ENCODE measurements at places on chromosomes 7 and 10.

DNA sequence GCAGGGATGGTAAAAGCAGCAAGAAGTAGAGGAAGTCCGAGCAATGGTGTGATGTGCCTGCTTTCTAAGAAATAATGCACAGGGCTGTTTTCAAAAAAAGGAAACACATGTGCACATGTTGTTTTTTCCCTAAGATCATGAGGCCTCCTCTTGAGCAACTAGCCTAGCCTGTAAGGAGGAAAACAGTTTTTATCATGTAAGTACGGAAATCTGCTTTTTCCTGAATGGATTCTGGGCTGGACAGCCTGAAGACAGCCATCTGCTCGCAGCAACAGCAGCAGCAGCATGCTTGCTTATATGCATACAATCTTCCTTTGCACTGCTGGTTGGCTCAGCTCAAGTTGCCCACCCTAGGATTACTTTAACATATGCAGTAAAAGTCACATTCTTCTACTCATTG, 87.1 kb downstream of the HIBADH start:
- DNase-seq, result no peak

- DNase-seq, result no peak
These were observed 357.8 kb upstream of the MKI67 start for GRCh38 chr10:128484041-128484440.

DNA sequence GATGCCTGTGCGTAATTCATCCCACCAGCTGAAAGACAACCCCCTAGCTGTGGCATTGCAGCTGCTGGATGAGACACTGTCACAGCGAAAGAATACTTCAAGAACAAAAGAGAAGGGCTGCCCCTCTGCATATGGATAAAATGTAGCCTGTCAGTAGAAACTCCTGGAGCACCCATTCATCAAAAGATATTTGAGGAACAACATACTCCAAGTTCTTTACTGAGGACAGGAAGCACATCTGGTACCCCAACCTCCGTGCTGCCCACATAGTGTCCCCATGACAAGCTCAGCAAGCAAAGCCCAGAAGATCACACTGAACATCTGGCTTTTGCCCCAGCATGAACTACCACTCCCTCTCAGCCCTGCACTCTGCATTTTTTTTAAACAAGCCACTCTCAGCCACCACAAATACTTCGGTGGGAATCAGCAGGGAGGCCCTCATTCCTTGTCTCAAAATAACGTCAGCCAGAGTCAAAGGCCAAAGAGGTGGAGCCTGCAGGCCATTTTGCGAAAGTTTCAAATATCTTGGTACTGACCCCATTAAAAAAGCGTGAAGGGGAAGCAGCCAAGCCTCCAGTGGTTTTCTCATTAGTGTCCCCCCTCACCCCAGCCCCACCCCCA, 1.7 kb downstream of the CREB3L2 start:
- DNase-seq, result peak; percentile 71

GRCh38 chr7:87850836-87851593, 25.1 kb downstream of the SLC25A40 start:
- DNase-seq, result no peak

- DNase-seq, result no peak
These were observed 114.0 kb downstream of the GRID1 start for GRCh38 chr10:86252556-86252955.

DNA sequence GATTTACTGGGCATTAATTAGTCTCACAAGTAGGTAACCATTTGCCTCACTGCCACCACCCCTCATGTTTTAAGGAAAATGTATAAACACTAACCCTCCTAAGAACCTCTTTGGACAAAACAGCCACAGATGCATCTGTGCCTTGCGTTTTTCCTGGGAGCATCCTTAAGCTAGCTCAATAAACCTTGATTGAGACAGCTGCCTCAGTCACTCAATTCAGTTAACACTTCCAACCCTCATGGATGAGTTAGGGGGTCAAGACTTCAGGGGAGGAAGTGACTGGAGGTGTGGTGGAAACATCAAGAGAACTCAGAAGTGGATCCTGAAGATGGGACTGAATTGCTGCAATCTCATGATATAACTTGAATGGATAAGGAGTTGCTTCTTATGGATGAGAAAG, 31.5 kb downstream of the CUL2 start:
- DNase-seq, result no peak

GRCh38 chr10:43170491-43170890, 32.2 kb downstream of the CSGALNACT2 start:
- DNase-seq, result no peak

GRCh38 chr10:32149252-32149955, 93.2 kb upstream of the KIF5B start:
- peak; percentile 52 for DNase-seq

DNA sequence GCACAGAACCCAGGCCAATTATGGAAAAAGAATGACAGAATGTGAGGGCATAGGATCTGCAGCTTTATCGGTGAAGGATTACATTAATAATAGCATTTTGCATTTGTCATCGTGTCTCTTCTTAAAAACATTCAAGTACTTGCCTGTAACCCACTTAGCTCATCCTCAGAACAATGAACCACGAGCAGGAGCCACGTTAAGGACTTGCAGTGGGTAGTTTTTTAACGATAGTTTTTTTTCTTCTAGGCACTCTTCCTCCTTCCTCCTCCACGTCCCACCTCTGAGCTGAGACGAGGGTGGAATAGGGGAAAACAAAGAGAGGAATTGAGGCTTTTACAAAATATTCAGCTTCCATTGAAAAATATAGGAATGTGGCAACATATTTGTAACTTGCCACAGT, 27.1 kb downstream of the CDHR3 start:
- no peak for DNase-seq

DNA sequence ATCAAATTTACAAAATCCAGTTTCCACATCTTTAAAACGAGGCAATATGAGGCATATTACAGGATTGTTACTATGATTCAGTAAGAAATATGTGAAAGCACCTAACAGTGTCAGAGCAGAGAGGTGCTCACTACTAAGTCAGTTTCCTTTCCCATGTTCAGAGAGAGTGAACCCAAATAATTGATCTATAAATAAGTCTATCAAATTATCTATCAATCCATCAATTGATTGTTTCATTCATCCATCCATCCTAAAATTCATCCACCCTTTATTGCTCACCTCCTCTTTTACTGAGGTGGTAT, 340.8 kb downstream of the SUGCT start:
- no peak for DNase-seq

- DNase-seq, result no peak
These were observed 100.7 kb upstream of the DKK1 start for GRCh38 chr10:52213321-52213752.

DNA sequence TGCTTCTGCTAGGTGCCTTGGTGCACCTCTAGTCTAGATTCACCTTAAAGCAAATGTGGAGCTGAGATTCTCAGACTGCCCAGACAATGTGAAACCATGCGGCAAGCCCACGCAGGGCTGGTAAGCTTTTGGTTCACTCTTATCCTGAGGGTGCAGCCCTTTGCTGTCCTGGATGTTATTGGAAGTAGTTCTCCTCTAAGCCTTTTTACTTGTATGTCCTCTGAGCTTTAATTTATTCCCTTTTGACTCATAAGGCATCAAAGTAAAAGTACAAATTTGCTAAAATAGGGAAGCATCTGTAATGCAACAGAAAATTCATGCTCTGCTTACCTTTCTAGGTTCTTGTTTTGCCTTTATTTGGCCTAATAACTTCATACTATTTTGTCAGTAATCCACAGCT, 186.8 kb downstream of the MACC1 start:
- DNase-seq, result no peak

DNA sequence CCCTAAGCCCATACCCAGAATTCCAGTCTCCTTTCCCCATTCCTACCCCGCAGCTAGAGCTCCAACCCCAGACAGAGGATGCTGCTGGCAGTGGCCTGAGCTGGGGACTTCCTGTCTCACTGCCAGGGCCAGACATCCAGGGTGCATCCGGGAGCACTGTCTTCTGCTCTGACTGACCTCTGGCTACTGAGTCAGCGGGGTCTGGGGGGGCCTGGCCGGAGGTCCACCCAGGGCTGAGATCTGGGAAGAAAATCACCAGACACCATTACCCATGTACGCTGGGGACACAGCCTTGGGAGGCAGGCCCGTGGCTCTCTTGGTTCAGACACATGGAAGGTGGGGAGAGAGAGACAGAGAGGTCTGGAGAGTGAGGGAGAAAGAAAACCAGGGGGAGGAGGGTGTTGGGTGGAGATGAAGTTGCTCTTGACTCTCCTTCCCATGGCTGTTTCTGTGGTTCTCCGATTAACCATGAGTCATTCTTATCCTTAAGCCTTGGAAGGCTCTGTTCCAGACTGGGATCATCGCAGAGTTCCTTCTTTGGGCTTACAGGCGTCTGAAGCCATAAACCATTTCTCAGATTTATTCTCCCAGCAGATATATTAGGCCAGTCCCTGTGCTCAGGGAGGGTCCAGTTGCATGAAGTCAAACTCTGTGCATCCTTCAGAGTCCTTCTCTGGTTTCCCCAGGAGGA, 23.6 kb downstream of the TSPAN15 start:
- peak; percentile 61 for DNase-seq

GRCh38 chr7:89908736-89909135, 245.5 kb upstream of the STEAP1 start:
- DNase-seq, result no peak

DNA sequence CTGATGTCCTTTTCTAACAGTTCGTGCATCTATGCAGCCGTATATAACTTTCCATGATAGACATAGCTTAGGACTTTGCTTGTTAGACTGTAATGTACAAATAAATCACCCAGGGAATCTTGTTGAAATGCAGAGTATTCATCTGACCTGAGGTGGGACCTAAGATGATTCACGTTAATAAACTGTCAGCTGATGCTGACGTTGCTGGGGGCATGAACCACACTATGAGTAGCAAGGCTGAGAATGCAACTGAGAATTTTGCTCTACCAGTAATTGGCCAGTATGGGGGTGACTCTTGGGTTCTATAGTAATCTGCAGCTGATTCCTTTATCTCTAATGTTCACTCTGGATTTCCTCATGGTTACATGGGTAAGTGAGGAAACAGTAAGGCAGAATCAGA, 130.1 kb upstream of the MALRD1 start:
- DNase-seq, result no peak

- no peak for DNase-seq
These were observed 6.8 kb downstream of the PRPF18 start for GRCh38 chr10:13593535-13593934.

- no peak for DNase-seq
These were observed 19.4 kb downstream of the INSIG1 start for GRCh38 chr7:155317114-155317434.

DNA sequence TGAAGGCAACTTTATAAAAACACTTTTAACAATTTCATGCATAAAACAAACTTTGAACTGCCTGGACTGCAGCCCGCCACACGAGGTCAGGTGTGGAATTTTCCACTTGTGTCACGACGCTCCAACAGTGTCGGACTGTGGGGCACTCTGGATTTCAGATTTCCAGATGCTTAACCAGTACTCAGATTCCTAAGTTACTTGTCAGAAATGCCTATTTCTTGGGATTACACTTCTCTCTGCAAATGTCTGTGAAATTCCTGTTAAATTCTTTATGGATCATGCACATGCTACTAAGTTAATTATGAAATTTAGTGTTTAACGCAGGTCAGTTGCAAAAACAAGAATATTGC, 473 bp upstream of the GPER1 start:
- no peak for DNase-seq

DNA sequence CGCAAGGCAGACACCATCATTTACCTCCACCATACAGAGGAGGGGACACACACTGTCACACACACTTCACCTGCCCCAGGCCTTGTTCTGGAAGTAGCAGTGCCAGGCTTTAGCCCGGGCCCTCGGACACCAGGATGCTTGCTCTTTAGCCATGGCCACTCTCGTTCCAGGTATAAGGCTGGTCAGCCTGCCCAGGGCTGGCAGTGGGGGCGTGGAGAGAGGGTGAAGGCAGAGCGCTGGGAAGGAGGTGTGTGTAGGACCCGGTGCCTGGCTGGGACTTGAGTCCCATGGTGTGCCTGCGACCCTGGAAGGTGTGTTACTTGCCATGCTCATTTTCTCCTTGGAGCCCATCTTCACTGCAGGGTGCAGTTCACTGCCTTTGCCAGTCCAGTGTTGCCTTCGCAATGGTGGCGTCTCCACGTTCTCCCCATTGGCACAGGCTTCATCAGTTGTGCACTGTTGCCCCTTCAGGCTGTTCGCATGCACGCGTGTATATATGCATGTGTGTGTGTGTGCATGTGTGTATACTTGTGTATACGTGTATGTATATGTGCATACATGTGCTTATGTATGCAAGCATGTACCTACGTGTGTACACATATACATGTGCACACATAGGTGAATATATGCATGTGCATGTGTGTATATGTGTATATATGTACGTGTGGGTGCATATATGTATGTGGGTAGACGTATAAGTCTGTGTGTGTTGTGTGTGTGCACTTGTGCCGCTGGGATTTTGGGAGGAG, 153.4 kb downstream of the CAMK1D start:
- no peak for DNase-seq

GRCh38 chr10:128466831-128467371, 340.7 kb upstream of the MKI67 start:
- DNase-seq, result no peak

DNA sequence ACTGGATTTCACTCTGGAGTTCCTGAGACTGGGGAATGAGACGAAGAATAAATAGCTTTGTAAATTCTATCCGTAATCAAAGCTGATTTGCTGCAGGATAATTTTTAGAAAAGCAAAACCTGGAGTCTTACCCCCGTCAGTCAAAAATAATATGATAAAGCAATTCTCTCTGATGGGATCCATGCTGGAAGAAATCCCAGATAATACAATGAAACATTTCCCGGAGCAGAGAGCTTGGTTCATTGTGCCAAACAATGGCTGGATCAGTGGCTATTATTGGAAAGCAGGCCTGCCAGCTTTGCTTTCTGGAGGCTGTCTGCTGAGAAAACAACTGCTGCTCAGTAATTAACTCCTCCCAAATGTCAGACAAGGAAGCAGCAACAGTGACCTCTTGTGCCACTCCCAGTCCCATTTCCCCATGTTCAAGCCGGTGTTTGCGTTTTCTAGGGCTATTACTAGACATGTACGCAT, 609.4 kb upstream of the PCDH15 start:
- DNase-seq, result no peak

DNA sequence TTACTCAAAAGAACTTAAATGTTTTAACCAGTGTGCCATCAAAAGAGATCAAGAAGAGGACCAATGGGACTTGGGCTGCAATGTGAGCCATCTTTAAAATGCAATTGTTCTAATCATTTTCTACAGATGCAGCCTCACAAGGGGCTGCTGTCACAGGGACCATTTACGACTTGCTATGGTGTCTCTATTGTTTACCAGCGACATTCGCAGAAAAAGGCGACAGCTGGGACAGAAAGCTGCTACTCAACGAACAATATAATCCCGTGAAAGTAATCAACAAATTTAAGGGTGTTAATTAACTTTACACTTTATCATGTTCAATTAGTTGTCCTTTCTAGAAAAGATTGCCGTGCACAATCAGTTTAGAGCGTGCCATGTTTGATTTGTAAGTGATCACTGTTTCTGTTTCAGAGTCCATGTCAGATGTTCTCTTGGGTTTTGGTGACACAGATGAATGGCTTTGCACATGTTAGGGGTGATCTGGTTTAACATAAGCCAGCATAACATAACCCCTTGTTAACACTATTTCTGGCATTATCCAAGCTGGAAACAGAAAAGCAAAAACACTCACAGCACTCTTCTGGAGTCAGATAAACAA, 110.8 kb downstream of the HIBADH start:
- DNase-seq, result no peak

Data from amniotic stem cell (primary cell).